ENCODE measurements at places on chromosomes 3 and 15.

DNA sequence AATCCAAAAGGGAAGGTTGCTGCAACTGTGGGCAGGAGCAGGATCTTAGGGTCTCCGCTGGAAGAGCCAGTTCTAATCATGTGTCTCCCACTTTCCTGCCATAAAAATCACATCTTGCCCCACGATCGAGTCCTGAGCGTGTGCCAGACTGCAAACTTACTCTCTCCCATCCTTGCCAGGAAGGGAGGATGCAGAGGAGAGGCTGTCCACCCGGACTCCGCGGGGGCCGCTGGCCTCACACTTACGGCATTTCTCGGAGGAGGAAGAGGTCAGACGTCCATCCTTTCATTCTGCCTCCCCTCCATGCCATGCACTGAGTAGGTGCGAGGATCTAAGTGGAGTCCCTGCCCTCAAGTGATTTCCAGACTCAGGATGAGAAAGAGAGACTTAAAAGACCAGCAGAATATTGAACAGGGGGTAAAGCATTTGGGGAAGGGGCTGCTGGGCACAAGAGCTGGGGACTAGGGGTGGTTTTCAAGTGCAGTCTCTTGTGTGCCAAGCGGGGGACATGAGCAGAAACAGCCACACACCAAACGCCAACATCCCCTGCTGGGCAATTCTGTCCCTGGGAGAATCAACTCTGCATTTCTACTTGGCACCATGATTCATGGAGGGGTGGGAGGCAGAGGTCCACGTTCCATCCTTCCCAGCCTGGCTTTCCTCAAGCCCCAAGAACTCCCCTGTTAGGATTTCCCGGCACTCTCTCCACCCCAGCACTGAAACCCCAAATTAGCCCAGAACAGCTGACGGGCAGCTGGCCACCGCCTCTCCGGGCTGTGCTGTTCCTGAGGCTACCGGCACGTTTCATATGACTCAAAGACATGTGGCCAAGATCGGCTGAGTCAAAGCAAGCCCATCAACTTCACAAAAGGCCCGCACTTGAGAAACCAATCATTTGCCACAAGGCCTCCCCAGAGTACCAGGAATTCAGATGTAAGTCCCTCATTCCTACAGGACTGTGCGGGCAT, 11.6 kb downstream of the OXTR start:
- no peak for DNase-seq

DNA sequence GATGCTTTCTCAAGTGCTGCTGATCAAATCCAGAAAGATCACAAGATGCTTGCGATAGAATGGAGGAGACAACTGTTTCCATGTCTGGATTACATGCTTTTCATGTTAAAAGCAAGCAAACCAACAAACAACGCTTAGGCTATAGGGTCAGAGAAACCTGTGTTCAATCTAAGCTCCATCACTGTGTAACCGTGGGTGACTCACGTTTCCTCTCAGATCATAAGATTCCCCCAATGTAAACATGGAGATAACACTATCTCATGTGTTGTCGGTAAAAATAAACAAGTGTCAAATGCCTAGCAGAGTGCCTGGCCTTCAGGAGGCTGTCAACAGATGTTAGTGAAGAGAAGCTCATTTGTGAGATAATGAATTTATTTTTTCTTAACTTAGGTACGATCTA, 907.8 kb downstream of the NTRK3 start:
- DNase-seq, result no peak

- DNase-seq, result no peak
These were observed 64.1 kb downstream of the CFAP44 start for GRCh38 chr3:113377158-113377557.

DNA sequence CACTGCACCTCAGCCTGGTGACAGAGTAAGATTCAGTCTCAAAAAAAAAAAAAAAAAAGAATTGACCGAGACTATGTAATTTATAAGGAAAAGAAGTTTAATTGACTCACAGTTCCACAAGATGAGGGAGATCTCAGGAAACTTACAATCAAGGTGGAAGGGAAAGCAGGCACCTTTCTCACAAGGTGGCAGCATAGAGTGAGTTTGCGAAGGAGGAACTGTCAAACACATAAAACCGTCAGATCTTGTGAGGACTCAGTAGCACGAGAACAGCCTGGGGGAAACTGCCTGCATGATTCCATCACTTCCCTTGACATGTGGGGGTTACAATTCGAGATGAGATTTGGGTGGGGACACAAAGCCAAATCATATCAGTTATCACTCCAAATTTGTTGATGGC, 380.9 kb downstream of the EDEM1 start:
- DNase-seq, result peak; percentile 30

DNA sequence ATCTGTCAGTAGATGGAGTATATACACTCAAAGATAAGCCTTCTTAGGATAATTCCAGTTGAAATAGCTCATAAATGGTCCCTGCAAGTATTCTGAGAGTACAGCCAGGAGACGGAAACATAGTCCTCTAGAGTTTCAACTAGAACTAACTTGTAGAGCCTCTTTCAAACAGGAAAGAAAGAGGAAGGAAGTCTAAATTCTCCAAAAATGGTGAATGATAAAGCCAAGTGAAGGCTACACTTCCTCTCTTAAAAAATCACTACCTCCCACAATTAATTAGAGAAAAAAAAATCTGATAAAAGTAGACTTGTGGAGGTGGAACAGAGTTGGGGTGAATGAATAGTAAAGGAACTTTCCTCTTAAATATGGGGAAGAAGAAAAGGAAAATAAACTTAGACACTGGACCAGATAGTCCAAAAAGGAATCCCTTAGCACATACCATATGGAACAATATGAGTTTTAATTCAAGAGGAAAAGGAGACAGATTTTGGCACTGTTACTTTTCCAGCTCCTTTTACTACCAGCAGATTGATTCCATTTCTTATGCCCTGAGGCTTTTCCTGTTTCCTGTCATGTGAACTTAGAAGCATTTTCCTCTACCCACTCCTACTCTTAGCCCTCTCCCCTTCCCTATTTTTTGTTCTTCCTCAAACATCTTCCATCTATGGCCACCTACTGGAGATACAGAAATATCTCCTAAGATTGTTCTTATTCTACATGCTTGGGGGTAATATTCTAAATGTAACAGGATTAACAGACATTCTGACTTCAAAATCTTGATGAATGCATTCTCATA, 207.6 kb downstream of the CHST2 start:
- DNase-seq, result no peak

DNA sequence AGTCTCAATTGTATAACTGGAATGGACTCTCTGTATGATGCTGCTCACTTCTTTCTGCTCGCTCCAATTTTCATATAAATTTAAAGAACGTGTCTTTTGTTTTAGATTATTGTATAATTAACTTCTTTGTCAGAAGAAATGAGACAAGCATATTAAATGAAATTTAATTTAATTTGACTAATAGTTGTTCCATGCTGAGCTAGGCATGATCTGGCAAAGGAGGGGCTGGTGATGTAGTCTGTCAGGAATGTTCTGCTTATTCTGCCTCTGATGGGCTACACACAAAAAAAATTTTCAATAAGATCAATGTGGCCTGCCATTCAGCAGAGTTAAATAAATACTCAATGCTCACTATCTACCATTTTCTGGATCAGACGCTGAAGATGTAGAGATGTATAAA, 208.4 kb upstream of the CD96 start:
- DNase-seq, result no peak
